Nucleus accumbens (tissue), 56 donors: ENCODE measurements at places on chromosomes 5 and 9.

GRCh38 chr5:179866241-179867078 is 7.8 kb upstream of the MRNIP start:
- no peak for DNase-seq

GRCh38 chr5:64612344-64612961 is 77.8 kb upstream of the SHISAL2B start:
- peak; percentile 5 for DNase-seq

GRCh38 chr9:20044686-20045085 is 255.8 kb upstream of the SLC24A2 start:
- no peak for DNase-seq

DNA sequence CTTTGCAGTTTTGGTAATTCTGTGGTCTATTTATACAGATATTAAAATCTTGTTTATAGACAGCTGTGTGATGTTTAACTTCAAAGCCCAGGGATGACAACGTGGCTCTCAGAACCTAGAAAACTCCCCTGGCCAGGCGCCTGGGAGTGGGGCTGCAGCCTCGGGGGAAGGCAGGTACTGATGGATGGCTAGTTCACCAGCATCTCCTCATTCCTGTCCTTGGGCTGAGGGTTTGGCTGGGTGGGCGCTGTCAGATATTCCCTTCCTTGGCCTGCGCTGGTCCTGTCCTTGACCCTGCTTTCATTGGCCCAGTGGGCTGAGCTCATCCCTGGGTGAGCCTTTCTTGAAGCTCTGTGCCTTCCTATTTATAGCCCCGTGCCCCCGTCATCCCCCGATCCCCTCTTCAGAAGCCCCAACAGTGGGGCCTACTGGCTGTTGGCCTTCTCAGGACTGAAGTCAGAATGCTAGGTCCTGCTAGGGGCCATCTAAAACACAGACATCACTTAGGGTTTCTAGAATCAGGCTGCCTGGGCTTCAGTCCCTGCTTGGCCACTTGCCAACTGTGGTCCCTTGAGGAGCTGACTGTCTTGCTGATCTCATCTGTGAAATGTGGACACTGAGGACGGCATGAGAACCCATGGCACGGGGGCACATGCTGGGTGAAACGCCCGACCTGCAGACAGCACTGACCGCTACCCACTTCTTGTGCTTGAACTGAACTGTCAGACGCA is 20.9 kb downstream of the SH3GLB2 start:
- no peak for DNase-seq

DNA sequence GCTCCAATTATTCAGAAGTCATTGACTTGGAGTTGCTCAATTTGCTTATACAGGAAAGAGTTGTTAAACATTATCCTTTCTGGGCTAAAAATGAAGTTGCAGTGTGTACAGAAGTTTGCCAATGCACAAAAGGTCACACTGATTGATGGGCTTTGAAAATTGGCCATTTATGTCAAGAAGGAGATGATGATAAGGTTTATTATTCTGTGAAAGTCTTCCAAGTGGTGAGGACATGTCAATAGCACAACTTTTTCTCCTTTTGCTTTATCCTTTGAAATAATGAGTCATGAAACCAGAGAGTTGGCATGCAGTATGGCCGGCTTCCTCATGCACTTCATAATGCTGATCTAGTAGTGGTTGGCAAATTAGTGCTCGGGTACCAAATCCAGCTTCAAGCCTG is 848.5 kb upstream of the WWC1 start:
- DNase-seq: no peak

- DNase-seq: no peak
These were observed 100.0 kb upstream of the ALDH1B1 start for GRCh38 chr9:38292480-38292879.

DNA sequence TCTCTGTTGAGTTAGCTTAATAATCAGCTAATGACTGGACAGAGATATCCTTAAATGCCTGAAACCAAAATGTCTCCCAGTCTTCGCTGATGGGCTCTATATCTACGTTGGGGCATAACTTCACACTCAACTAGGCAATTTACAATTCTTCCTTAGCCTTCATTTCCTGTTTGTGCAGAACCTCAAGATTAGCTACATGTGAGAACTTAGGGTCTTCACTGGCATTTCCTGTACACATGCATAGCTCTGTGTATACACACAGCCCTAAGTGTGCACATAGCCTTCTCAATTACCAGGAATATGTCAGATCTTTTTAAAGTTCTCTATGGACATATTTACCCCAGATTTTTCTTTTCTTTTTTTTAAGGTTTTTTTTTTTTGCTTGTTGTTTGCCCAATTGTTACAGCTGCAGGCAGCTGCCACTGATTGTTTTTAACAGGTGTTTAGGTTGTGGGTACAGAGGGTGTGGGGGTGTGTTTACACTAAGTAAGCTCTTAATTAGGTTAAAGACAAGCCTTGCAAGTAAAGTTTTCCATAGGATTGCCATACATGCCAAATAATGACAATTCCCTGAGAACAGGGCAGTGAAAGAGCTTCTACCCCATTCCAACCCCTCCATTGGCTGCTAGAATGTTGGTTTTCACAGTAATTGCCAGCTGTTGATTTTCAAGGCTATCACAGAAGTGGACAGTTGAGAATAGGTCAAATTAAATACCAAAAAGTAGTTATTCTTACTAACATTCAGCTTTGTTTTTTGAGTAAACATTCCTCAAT is 441.0 kb downstream of the TLE4 start:
- DNase-seq: no peak

- no peak for DNase-seq
These were observed 158.8 kb downstream of the MEF2C start for GRCh38 chr5:88724201-88724600.

GRCh38 chr5:181189363-181189961 is 15.5 kb downstream of the TRIM7 start:
- no peak for DNase-seq

DNA sequence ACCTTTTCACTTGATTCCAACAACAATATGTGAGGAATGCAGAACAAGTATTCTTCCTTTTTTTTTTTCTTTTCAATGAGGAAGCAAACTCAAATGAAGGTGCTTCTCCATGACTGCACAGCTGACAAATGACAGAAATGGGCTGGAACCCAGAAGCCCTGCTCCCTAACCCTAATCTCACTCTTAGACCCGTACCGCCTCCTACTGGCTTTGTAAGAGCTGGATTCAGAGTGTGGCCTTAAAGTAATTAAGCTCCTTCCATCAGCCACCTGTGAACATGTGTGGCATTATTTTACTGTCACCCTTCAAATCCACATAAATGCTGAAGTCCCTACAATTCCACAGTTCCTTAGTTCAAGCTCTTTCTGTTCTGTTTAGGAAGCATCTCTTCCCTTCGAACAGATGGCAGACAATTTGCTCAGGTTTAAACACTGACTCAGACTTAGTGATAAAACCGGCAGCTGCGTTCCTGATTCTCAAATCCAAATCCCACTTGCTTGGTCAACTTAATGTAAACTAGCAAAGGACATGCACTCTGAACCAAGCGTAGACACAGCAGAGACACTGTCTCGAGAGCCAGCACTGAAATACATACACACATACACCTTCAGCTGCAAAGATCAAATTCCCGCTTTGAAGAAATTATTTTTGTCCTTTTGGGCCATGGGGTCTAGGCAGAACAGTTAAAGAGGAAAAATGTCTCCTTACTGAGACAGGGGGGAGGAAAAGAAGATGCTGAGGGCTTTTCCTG is 316.7 kb upstream of the TLE4 start:
- no peak for DNase-seq

- DNase-seq: no peak
These were observed 281.9 kb downstream of the TENT4A start for GRCh38 chr5:6995115-6995514.

DNA sequence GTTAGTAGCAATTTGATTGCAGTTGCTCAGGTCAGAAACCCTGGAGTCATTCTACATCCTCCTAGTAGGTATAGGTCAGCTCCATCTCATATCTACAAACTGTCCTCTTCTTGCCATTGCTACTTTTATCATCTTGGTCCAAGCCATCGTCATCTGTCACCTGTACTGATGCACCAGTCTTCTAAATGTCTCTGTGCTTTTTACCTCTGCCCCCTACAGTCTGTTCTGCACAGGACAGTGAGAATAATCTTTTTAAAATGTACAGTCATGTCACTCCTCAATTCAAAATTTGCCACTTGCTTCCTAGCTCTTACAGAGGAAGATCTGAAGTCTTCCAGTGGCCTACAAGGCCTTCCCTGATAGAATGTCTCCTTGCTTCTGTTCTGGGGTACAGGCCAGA is 6.8 kb downstream of the NNT start:
- no peak for DNase-seq

DNA sequence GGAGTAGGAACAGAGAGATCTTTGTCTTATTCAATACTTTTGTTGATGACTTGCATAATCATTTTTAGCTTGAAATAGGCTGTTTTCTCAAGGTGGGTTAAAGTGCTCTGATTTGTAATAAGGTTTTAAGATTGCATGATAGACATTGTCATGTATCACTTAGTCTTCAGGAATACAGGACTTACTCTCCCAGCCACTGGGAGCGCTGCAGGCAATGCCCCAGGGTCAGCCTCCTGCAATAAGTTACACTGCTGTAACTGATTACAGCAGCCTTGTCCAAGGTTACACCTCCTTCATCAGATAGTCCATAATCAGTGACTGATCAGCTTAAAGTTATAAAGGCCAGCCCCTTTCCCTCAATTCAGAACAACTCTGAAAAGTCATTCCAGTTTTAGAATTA is 218.6 kb downstream of the ESM1 start:
- no peak for DNase-seq

- DNase-seq: peak; percentile 88
These were observed 124.4 kb downstream of the C9orf50 start for GRCh38 chr9:129496473-129497004.

DNA sequence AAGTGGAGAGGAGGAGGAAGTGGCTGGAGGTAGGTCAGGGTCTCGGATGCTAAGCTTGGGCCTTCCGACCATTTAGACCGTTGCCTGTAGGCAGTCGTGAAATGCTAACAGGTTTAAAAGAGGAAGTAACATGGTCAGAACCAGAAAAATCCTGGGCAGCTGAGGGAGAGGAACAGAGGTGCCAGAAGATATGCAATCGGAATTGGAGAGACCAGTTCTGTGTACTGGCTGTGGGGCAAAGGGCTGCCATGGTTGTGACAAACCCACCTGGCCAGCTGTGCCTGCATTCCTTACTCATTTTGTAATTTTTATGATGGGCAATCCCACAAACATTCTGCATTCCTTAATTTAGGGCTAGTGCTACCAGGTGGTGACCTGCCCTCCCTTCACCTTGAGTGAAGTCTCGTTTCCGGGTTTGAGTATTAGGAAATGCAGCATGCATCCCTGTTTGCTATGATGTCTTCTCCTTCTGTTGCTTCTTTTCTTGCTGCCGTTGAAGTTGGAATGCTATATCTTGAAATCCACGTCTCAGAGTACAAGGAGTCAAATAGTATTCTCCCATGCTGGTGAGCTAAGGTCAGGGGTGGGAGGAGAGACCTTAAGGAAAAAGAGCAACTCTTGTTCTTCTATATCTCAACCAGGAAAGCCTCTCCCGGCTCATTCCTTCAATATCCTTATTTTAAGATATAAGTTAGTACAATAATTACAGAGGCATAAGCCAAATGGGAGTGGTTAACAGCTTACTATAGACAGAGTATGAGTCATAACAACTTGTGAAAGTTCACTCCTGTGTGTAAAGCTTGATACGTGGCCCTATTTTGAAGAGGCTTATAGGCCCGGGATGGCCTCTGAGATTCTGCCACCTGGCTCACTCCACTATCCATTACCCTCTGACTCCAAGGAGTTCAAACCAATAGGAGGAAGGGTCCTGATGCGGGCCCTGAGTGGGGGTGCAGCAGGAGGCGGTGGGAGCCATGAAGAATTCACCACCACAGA is 37.0 kb downstream of the B4GALT1 start:
- DNase-seq: no peak

DNA sequence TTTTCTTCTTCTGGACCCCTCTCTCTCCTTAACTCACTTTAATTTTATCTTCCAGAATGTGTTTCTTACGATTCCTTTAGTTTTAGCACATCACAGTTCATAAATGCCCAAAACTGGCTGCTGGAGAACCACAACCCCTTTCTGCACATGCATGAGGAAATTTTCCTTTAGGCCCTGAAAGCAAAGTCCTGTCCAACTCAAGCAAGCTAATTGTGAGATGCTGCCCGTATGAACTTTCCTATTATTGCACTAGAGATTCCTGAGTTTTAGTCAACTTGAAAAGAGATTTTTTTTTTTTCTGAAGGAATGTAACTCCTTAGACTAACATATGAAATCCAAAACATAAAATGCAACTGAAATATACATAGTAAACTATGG is 52.1 kb upstream of the DAB2 start:
- DNase-seq: no peak

DNA sequence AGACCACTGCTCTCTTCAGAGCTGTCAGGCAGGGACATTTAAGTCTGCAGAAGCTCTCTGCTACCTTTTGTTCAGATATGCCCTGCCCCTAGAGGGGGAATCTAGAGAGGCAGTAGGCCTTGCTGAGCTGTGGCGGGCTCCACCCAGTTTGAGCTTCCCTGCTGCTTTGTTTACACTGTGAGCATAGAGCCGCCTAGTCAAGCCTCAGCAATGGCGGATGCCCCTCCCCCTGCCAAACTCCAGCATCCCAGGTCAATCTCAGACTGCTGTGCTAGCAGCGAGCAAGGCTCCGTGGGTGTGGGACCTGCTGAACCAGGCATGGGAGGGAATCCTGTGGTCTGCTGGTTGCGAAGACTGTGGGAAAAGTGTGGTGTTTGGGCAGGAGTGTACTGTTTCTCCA is 59.9 kb downstream of the CAVIN4 start:
- no peak for DNase-seq

DNA sequence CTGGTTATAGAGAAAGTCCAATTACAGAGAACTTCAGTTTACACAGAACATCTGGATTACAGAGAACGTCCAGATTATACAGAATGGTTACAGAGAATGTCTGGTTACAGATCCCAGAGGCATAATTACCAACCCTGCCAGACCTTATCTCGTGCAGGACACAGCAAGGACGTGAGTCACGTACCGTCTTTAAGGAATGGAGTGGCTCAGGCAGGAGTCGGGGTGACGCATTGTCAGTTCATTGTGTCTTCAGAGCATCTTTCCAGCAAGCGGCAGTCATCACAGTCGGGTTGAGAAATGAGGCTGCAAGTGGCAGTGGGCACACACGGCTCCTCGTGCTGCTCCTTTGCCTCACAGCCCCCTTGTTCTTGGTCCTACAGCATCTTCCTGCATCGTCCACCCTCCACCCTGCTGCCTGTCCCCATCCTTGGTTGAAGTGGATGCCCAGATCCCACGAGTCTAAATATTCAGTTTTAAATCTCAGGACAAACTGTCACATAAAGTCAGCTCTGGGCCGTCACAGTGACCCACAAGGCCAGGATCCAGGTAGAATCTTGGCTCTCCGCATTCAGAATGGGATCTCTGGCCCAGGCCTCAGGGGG is 30.0 kb upstream of the SLC6A19 start:
- no peak for DNase-seq

GRCh38 chr9:70405808-70406433 is 8.5 kb downstream of the KLF9 start:
- DNase-seq: no peak

- no peak for DNase-seq
These were observed 97.6 kb downstream of the TLE1 start for GRCh38 chr9:81591791-81592190.

GRCh38 chr5:94545870-94546625 is 72.4 kb downstream of the KIAA0825 start:
- no peak for DNase-seq
